ENCODE measurements at places on chromosomes 12 and 14.

DNA sequence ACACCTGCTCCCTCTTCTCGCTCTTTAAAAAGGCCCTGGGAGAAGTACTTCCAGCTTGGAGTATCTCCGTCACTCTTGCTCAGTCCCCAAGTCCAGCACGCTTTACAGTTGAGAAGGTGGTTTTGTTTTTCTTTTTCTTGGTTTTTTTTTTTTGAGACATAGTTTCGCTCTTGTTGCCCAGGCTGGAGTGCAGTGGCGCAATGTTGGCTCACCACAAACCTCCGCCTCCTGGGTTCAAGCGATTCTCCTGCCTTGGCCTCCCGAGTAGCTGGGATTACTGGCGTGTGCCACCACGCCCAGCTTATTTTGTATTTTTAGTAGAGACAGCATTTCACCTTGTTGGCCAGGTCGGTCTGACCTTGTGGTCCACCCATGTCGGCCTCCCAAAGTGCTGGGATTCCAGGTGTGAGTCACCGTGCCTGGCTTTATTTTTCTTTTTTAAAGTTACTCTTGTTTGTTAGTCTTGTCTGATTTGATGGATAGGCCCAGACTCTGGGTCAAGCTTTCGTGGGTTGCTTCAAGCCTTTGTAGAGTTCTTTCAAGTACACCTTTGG, 1.9 kb downstream of the TDRD9 start:
- no peak for DNase-seq

- no peak for DNase-seq
These were observed 14.3 kb downstream of the MVK start for GRCh38 chr12:109587921-109588320.

- DNase-seq, result no peak
These were observed 32.7 kb downstream of the VCPKMT start for GRCh38 chr14:50083467-50084337.

DNA sequence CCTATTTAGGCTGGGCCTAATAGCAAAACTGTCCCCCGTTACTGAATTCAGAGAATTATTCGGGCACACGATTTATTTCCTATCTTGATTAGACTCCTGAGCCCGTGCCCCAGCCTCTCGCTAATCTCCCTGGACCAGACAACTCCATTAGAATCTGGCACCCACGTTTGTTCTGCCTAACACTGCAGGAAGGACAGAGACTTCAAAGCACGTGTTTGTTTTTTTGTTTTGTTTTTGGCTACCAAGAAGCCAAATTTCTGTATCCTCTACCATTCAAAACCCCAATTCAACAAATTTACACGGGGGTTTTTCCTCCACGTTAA, 4.8 kb downstream of the USP44 start:
- peak; percentile 69 for DNase-seq

DNA sequence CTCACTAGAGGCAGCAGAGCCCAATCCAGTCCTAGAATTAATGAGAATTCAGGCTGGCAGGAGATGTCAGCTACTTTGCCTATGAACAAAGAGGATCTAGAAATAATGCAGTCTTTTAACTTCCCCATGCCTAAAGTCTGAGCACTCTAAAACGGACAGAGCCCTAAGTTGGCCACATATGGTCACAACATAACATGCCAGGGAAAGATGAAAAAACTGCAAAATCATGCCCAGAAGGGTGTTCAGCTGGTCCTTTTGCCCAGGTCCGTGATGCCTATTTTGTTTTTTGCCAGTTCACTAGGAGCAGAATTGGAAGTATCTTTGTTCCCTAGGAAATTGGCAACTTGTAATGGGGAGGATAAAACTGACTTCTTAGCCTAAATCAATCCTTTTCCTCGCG, 20.3 kb upstream of the LMNTD1 start:
- DNase-seq, result peak; percentile 20

GRCh38 chr14:26738571-26738970, 140.7 kb upstream of the NOVA1 start:
- no peak for DNase-seq
